ENCODE measurements at places on chromosomes 13 and 19.

DNA sequence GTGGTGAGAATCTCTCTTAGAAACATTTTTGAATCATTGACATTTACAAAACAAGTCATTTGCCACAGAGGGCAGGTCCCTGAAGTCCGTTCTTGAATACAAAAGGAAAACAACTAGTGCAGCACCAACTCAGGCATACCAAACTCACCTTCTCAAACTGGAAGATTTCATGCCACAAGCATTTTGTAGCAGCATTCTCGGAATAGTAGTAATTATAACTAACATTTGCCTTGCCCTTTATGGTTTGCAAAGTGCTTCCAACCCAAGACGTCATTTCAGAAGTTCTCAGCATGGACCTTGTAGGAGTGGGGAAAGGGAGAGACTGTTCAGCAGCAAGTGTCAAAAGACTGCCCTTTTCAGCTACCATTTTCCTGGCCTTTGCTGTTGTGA, 344.6 kb downstream of the RFC3 start:
- DNase-seq = no peak

GRCh38 chr19:43707158-43707712, 8.6 kb upstream of the IRGC start:
- no peak for DNase-seq

GRCh38 chr13:80029170-80029569, 311.8 kb downstream of the SPRY2 start:
- DNase-seq = no peak

DNA sequence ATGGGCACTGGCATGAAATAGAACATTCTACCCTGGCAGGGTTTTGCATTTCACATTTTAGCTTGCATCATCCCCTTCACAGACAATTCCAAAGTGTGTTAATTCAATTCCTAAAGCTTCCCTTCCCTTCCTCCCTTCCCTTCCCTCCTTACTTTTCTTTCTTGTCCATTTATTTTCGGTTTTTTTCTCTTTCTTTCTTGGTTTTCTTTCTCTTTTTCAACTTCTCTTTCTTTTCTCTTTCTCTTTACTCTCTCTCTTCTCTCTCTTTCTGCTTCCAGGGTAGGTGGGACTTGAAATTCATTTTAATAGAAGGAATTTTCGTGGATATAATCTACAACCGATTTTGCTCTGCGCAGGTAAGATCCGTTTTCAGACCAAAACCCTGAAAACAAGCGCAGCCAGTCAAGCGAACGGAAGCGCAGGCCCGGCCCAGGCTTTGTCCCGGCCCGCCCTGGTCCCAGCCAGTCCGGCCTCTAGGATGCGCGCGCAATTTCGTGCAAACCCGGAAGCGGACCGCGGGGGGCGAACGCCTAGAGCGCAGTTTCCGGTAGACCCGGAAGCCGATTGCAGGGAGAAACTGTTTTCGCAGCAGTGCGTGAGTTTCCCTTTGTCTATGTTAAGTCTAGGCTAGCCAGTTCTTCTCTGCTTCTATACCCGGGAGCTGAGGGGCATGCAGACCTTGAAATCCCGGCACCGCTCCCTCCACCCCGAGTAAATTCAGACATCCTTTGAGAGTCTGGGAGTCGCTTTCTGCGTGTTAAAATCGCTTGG, at the start of gene ZNF528:
TSS of gene ZNF528 (plus strand) at position 540 of the 771 bp plus-strand sequence. CDS start 4,165 bp downstream, outside the sequence.
- peak; percentile 98 for DNase-seq

- DNase-seq = no peak
These were observed 18.3 kb downstream of the UQCRFS1 start for GRCh38 chr19:29194658-29195057.

- DNase-seq = no peak
These were observed 9.4 kb downstream of the PCDH20 start for GRCh38 chr13:61406275-61406674.

GRCh38 chr19:51441410-51442390, 16.6 kb downstream of the SIGLEC8 start:
- no peak for DNase-seq

DNA sequence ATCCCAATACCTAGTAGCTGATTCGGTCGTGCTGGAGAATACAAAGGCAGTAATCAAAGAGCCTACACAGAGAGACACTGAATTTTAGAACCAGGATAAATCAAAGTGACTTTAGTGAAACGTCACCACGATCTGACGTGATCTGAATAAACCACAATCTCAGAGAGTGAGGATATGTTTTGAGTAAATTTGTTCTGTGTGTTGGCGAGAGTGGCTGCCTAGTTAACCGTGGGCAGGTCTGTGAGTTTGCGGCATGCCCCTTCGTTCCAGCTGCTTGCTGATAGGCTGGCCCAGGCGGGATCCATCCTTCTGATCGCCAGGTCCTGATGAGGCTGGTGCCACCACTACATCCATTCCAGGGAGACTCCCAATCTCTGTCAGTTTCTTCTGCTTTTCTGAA, 40.4 kb downstream of the LRCH1 start:
- DNase-seq = no peak

GRCh38 chr19:23183251-23183650, 66.4 kb downstream of the ZNF730 start:
- no peak for DNase-seq

GRCh38 chr13:28117689-28118377, 17.5 kb upstream of the FLT3 start:
- DNase-seq = no peak

DNA sequence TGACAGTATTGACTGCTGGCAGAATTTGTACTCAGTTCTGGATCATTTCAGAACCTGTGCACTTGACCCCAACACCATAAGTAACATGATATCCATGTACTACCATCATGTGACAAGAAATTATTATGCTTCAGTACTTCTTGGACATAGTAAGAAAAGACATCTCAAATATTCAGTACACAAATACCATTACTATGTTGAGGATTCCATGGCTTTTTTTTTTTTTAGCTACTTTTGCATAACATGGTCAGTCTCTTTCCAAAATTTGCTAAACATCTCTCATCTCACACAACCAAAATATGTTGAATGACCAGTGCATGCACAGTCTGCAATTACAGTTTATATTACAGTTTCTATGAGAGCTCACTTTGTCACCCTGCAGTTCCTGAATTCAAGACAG, 85.3 kb downstream of the FLT1 start:
- DNase-seq = no peak

GRCh38 chr19:19745496-19746285, 12.8 kb upstream of the ZNF14 start:
- no peak for DNase-seq

DNA sequence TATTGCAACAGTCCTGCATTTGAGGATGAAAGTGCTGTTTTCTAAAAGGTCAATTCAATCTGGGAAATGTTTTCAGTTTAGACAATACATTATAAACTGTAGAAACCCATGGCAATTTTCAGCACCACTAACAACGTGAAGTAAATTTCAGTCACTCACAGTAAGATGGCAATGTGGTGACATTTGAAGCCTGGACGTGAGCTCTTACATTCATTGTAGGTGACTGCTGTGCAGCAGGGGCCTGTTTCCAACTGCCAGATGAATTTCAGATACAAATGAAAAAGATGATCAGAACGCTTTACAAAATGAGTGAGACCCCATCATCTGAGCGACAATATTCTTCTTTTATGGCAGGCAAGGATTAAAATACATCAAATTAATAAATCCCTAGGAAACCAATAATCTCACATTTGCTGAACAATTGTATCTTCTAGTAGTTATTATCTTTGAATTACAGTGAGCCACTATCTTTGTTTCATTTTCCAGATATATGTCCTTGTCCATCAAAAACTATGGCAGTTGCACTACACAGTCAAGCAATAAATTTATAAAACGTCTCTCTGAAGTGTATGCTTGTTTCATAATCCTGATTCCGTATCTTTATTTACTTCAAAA, 1816.8 kb downstream of the OLFM4 start:
- DNase-seq = no peak

- DNase-seq = no peak
These were observed 19.4 kb upstream of the GPR18 start for GRCh38 chr13:99277629-99278028.

- no peak for DNase-seq
These were observed 6.8 kb downstream of the FIZ1 start for GRCh38 chr19:55592391-55593090.

DNA sequence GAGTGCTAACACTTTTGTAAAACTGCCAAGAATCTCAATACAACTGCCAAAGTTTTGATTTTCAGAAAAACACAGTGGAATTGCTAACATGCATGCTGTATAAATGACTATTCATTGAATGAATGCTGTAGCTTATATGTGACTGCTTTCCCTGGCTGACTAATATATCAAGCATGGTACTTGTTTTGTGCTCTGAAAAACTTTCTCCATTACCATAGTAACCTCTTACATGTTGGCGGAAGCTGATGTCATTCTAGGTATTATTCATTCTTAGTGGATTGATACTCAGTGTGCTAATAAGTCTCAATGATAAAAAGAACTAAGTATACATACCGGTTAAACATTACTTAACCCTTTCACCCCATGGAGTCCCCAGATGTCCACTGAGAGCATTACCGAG, 166.1 kb upstream of the MYO16 start:
- no peak for DNase-seq

GRCh38 chr19:6947745-6948144, 60.4 kb downstream of the ADGRE1 start:
- DNase-seq = no peak

GRCh38 chr13:68174893-68175292, 944.8 kb upstream of the PCDH9 start:
- no peak for DNase-seq

DNA sequence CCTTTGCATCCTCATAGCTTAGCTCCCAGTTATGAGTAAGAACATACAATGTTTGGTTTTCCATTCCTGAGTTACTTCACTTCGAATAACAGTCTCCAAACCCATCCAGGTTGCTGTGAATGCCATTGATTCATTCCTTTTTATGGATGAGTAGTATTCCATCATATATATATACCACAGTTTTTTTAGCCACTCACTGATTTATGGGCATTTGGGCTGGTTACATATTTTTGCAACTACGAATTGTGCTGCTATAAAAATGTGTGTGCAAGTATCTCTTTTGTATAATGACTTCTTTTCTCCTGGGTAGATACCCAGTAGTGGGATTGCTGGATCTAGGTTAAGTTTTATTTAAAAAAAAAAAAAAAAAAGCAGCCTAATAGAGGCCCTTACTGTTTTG, 14.1 kb downstream of the TNFRSF19 start:
- DNase-seq = no peak

- no peak for DNase-seq
These were observed 4.1 kb upstream of the SOX1 start for GRCh38 chr13:112062571-112063570.

GRCh38 chr13:52849291-52850071, 1.0 kb upstream of the PCDH8 start:
- DNase-seq = no peak

DNA sequence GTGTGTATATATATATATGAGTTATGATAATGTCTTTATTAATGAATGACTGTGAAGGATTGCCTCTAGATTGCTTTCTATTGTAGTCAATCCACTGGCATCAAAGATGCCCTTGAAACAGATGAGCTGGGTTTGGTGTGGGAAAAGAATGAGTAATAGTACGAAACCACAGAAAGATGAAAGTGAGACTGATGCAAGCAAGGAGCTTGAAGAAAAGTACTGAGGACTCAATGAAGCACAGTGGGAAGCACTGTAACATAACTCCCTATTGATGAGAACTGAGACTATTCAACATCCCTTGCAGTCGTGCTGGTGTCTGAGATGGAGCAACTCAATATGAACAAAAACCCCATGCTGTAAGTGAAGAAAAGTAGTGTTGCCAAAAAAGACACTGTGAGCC, 1794.2 kb downstream of the SLITRK5 start:
- no peak for DNase-seq

GRCh38 chr19:10690341-10690781, 10.9 kb upstream of the QTRT1 start:
- no peak for DNase-seq

DNA sequence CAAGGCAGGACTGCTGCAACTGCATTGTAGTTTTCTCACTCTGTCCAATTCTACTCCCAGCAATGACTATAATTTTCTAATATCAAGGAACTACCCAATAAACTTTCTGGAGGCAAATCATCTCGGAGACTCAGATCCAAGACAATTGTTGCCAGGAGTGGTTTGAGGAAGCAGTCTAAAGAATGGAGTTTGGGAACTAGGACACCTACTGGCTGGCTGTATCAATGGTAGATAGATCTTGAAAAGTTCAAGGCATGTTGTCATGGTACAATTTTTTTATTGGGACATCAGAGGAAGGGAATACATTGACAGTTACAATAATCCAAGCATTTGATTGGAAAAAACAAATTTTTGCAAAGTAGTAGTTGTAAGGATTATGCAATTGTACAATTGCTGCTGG, 648.3 kb upstream of the SLITRK6 start:
- no peak for DNase-seq

DNA sequence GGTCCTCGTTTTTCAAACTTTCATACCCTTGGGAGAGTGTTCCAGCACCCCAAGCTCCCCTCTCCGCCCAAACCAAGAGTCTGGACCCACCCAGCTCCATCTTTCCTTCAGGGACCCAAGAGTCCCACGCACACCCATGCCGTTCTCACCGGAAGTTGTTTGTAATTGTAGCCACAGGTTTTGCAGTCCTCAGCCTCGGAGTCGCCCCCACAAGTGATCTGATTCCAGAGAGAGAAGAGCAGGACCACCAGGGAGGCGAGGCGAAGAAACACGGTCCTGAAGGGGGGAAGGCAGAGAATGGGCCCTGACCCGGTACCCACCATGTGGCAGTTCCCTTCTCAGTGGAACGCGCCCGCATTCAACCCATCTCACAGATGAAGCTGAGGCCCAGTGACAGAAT, 3.4 kb upstream of the LENG1 start:
- no peak for DNase-seq

GRCh38 chr13:87919956-87920355, 248.8 kb downstream of the SLITRK5 start:
- no peak for DNase-seq
